ENCODE measurements at places on chromosomes 1 and 21.

DNA sequence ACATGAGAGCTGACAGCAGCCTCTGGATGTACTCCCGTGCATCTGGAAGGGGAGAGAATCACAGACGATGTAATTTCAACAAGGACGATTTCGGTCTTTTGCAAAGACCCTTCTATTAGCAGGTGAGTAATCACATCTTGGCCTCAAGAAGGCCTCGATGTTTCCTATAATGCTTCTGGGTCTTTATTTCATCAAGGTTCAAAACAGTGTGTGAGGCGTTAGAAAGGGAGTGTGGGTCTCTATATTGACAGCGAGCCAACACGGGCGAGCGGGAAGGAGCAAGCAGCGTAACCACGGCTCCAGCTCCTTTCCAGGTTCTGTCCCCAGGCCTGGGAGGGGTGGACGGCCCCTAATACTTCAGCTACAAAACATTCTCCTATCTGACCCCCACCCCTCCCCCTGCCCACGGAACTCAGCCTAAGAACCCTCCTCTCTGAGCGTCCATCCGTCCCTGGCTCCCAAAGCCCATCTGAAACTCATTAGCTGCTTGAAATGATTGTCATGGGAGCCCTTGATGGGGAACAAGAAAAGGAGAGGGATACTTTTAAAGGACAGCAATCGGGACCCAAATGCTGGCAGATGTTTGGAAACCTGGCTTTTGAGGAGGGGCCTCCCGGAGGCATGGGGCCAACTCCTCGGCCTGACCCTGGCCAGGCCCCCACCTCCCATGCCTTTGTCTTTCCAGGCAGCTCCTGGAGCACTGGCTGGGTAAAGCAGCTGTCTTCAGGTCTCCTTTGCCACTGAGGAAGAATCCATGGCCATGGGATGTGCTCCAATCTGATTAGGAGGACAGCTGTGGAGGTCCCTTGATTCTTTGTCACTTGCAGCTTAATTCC, 250.8 kb downstream of the FOXD2 start:
- DNase-seq, result no peak

DNA sequence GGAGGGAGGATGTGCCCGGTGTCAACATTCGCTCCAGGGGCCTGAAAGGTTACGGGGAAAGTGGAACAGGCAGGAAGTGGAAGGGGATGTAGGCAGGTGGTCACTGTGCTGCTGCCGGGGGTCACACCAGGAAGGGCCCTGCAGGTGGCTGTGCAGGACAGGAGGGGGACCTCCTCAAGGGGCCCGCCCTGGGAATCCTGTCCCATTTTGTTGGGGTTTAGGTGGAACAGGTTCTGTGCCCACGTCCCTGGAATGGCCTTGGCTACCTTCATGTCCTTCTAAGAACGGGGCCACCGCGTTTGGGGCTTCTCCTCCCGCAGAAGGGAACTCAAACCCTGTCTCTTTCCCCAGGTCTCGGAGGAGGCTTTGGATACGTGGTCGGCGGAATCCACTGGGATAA, 11.9 kb downstream of the SLC45A1 start:
- no peak for DNase-seq

DNA sequence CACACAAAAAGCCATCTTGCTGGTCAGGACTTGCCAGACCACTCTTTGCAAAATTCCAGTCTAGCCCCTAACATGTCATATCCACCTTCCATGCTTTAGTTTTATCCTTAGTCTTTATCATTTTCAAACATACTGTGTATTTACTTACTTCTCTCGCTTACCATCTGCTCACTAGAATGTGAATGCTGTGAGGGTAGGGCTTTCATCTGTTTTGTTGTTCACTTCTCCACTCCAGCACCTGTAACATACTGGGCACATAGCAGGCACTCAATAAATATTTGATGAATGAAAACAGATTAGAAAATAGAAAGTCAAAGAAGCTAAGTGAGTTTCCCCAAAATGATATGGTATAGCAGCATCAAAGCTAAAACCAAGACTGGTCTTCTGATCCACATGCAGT, 79.9 kb downstream of the OLFML2B start:
- DNase-seq, result no peak

DNA sequence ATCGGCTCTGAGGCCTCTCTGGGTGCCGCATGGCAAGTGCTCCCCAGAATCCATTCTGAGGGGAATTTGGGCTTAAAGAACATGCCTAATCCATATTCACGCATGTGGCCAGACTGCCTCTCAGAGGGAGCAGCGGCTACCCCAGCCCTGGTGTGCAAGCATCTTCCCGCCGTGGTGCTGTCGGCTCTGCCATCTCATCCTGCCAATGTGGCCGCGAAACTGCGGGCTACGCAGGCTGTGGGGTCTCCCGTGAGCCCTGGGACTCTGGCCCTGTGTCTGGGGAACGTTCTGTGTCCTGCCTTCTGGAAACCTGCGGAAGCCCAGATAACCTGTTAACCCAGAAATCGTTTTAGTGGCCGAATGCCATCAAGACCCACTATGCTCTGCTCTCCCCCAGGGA, 60.7 kb downstream of the SLC19A1 start:
- no peak for DNase-seq

DNA sequence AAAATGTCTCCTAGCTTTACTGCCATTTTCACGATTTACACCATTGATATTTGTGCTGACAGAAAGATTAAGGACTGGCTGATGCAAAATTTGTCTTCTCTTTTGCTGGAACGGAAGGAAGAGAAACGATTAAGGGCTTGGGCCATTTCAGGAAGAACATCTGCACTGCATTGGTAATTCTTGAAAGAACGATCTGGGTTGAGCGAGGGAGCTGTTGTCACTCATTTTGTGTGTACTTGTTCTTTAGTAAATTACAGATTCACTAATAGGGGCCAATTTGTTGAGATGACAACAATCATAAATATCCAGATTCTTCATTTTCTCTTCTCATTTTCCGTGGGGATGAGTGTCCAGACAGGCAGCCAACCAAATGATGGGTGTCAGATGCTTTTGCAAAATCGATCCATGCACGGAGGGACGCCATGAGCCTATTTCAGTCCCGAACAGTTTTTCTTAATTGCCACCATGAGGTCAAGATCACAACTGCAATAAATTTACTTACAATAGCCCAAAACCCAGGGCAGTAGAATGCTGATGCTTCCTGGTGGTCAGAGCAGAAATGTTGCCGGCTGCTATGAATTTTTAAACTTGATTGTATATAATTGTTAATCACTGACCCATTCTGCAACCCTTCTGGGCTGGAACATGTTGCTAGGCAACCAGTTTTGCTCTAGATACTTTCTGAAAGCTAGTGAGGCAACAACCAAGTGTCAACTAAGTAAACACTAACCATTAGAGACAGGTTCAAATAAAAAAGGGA, 132.4 kb upstream of the TIAM1 start:
- DNase-seq, result no peak

DNA sequence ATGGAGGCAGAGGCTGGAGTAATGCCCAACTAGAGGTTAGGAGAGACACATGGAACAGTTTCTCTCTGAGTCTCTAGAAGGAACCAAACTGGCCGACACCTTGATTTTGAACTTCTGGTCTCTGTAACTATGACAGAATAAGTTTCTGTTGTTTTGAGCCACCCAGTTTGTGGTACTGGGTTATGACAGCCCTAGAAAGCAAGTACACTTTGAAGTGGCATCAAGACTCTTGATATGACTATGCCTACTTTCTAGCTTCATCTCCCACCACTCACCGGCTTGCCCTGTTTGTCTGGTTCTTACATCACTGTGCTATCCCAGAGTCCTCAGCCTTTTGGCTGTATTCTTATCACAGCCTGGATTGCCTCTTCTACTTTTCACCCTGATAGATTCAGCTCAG, 230.3 kb upstream of the USP24 start:
- no peak for DNase-seq

- no peak for DNase-seq
Observed at GRCh38 chr21:18002393-18002792, 183.2 kb upstream of the C21orf91 start.

- DNase-seq, result no peak
Observed at GRCh38 chr1:56064705-56065104, 514.7 kb downstream of the PLPP3 start.

DNA sequence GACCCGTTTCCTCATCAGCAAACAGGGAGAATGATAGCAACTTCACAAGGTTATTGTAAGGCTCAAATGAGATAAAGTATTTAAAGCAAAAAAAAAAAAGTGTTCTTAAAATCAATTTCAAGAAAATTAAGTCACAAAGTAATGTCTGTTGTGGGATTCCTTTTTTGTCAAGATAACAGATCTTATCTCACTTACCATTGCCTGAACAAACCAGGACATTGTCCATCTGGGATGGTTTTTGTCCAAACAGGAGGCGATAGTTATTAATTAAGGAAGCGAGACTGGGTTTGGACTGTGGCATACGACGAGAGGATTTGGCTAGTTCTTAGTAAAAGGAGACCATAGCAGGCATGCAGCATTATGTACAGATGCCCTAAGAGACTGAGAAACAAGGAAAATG, 458.4 kb downstream of the SMYD3 start:
- no peak for DNase-seq

- DNase-seq, result no peak
Observed at GRCh38 chr21:33847588-33848248, 67.9 kb downstream of the ATP5PO start.

DNA sequence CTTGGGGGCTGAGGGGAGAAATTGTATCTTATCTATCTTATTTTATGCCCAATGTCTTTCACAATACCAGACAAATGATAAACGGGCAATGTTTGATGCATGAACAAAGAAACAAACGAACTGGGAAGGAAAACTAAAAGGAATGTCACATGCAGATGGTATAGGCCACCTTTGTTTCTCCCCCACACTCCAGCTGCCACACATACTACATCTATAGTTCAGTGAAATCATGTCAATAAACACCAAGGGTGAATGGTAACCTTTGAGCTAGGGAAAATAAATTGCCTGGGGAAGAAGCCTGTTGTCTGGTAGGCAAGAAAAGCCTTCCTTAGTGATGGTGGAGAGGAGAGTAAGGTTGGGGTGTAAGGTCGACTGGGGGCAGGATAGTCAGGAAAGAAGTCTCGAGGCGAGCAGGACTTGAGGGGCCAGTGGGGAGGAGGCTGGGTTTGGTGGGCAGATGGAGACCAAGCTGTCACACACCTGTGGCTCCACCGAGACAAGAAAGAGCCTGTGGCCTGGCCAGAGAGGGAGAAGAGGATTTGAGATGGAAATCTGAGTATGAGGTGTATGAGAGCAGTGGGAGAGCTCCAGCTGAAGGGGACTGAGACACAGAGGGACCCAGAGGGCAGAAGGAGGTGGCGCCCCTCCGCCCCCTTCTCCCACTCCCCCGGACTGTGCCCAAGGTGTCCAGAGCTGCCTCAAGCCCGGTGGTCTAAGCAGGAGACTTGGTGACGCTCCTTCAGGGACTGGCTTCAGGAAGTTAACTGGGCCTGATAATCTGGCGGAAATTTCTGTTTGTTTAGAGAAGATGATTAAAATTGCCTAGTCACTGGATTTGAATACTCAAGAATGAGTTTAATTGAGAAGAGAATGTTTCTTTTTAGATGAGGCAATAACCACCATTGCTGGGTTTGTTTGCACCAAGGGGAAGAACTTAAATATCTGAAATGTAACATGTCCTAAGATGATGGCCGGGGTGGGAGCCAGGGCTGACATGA, 37.3 kb downstream of the ATF3 start:
- DNase-seq, result no peak

DNA sequence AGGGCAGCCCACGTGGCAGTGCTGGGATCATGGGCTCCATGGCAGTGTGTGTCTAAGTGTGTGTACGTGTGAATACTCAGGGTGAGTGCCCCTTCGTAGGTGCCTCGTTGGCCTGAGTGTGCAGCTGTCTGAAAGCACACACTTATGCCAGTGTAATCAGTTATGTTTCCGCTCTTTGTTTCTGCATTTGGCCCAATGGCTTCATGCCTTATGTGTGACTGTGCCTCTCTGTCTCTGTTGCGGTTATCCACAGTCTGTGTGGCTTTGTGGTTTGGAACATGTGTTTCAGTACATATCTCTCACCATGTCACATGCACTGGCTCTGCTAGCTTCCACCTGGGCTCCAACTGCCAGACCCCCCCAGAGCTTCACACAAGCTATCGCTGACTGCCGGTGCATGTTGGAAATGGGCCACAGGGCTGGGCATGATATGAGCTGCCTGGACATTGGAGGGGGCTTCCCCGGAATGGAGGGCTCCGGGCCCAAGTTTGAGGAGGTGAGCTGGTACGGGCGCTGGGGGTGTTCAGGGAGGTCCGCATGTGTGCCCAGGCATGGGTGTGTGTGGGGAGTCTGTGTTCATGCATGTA, 70.3 kb upstream of the TINAGL1 start:
- DNase-seq, result no peak

DNA sequence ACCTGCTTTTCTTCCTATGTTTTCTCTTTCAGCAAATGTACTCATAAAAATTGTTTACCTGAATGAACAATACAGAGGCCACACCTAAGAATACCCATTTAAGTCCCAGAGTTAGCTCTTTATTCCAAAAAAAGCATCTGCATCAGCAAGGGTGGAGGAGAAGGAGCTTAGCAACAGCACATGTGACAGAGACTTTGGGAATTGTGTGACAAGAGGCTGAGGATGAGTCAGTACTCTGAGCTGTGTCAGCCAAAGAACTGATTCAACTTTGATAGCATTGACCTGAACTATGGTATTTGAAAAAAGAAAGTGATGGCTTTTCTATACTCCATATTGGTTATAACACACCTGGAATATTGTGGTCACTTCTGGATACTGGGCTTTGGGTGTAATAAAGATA, 162.7 kb downstream of the ZNF648 start:
- no peak for DNase-seq

- no peak for DNase-seq
Observed at GRCh38 chr1:118504221-118504644, 319.2 kb upstream of the SPAG17 start.

- DNase-seq, result no peak
Observed at GRCh38 chr21:42539931-42540343, 26.3 kb downstream of the SLC37A1 start.

GRCh38 chr1:184734980-184735379, 19.7 kb downstream of the EDEM3 start:
- DNase-seq, result no peak

DNA sequence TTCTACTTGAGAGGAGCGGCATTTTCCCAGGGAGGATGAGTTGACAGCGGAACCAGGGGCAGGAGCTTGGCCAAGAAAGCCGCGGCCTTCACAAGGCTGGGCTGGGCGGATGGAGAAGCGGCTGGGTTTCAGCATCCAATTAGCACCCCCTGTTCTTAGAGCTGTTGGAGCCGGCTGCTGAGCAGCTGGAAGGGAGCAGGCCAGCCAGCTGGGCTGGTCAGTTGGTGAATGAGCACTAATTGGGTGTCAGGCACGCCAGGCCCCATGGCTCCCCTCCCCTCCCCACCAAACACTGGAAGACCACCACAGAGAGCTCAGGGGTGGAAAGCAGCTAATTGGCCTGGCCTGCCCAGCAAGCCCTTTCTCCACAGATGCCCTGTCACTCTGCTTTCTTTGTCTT, 245.6 kb downstream of the RRAGC start:
- DNase-seq, result no peak

- no peak for DNase-seq
Observed at GRCh38 chr1:198755715-198756114, 116.9 kb downstream of the PTPRC start.

- no peak for DNase-seq
Observed at GRCh38 chr1:48229317-48229716, 6.8 kb downstream of the SLC5A9 start.

- DNase-seq, result no peak
Observed at GRCh38 chr21:28627261-28627660, 365.4 kb downstream of the LTN1 start.

- DNase-seq, result no peak
Observed at GRCh38 chr1:68180441-68181164, 51.7 kb downstream of the WLS start.
